Iris pigment epithelial cell (primary cell): ENCODE measurements at places on chromosomes 7 and 10.

- no peak for DNase-seq
Measured at GRCh38 chr7:79593866-79594301, 140.4 kb upstream of the MAGI2 start.

DNA sequence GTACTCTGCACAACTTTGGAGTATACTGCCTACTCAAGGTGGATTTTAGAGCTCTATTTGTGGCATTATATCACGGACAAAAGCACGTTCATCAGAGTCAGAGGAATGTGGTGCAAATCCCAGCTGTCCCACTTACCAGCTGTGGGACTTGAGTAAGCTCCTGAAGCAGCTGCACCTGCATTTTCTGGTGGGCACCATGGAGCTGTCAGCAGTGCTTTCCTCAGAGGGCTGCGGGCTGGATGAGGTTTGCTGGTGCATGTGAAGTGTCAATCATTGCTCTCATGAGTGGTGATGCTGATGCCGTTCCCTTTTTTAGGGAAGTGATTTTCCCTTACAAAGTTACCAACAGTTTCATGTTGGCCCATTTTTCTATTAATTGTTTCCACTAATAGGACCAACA, 53.4 kb downstream of the EGFR start:
- DNase-seq = no peak

DNA sequence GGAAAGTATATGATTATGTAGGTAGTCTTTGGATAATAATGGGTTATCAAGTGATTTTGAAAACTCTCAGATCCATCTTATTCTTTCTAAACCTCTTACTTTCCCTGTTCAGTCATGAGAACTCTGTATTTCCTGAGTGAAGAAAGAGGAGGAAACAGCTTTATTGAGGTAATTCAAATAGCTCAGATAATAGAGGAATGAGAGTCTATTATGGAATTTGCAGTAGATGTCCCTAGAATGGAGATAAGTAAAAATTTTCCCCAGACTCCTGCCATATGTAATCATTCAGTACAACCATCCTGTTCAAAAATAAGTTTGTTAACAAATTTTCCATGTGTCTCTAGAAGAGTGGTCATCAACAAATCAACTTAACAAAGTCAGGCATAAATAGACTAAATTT, 36.4 kb downstream of the EPDR1 start:
- DNase-seq = no peak

- no peak for DNase-seq
Measured at GRCh38 chr7:92052159-92052558, 82.1 kb downstream of the CYP51A1 start.

GRCh38 chr7:83414947-83415346, 234.0 kb downstream of the SEMA3E start:
- DNase-seq = no peak

DNA sequence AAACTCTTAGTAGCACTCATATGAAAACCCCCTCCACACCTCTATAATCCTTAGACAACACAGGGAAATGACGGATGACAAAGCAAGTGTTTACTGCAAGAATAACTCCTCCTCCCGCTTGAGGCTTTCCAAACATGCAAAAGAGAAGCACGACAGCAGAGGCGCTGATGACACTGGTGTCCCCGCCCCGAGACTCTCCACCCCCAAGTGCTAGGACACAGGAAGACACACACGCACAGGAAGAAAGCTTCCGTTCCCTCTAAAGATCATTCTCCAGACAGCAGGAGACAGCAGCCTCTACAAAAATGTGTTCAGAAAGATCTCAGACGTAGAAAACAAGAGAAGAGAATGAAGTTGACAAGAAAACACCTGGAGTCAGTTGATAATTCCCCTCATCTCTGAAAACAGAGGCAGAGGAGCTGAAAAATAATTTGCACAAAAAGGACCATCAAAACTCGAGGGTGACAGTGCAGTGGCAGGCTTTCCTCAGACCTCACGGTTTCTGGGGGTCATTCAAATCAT, 90.2 kb downstream of the DLG5 start:
- peak; percentile 10 for DNase-seq

- no peak for DNase-seq
Measured at GRCh38 chr7:155368894-155369600, 71.4 kb downstream of the INSIG1 start.

DNA sequence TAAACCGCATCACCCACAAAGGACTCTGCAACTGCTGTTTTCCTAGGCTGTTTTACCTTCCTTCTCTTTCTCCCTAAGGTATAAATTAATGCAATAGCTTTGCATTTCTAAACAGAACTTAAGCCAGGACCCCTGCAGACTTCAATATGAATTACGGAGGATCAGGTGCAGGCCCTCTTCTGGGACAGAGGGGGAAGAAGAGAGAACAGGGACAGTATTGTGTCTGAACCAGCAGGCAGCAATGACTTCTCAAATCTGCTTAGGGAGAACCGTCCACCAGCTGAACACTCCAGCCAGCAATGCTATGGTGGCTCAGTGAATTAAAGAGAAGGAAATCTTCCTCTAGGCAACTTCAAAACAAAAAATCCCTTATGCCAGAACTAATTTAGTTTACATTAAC, 35.7 kb downstream of the POLR3A start:
- DNase-seq = no peak

DNA sequence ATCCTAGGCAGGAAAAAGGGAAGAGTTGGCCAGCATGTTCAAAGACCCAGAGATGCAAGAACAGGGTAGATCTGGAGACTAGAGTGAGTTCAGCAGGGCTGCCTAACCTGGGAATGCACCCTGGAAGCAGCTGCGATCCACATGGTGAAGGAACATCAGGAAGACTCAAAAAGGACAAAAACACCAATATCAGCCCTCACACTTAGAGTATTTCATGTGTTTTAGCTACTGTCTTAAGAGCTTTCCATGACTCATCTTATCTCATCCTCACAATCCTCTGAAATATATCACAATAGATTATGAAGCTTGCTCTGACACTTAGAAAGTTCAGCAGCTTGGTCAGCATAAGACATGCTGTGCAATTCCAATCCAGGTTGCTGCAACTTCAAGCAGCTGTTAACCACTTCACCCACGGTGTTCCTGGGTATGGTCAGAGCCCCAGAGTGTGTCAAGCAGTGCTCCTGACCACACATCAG, 380.9 kb downstream of the PARD3 start:
- DNase-seq = peak; percentile 93

DNA sequence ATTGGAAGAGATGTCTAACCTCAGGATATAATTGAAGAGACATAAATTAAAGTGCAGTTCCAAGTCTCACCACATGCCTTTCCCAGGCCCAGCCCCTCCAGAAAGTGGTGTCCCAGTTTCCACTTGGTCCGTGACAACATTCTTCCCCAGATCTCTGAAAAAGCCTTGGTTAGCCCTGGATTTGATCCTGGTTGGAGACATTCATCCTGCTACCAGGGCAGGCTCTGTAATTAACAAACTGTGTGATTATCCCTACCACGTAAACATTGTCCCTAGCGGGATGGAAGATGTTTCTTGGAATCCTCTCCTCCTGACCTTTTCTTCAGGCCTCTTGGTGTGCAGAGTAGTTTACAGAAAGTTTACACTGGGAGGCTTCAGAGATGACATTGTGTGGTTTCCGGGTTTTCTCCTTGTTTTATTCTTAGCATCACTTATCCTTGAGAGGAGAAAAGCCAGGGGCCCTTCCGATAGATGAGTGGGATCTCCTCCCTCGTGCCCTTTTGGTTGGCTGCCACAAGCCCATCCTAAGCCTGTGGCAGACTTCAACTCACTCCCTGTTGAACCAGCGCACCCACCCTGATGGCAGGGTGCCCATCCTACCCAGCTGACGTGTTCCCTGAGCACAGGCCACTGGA, 83.8 kb downstream of the COL13A1 start:
- DNase-seq = peak; percentile 19

GRCh38 chr10:79586933-79587332, 23.8 kb upstream of the SFTPA1 start:
- no peak for DNase-seq

GRCh38 chr10:101014230-101014884, 14.7 kb downstream of the LZTS2 start:
- peak; percentile 47 for DNase-seq

- DNase-seq = peak; percentile 40
Measured at GRCh38 chr10:70672165-70673042, at the start of gene ADAMTS14. ADAMTS14 (plus strand) TSS chr10:70672506; CDS start chr10:70672803, 297 bp downstream.

DNA sequence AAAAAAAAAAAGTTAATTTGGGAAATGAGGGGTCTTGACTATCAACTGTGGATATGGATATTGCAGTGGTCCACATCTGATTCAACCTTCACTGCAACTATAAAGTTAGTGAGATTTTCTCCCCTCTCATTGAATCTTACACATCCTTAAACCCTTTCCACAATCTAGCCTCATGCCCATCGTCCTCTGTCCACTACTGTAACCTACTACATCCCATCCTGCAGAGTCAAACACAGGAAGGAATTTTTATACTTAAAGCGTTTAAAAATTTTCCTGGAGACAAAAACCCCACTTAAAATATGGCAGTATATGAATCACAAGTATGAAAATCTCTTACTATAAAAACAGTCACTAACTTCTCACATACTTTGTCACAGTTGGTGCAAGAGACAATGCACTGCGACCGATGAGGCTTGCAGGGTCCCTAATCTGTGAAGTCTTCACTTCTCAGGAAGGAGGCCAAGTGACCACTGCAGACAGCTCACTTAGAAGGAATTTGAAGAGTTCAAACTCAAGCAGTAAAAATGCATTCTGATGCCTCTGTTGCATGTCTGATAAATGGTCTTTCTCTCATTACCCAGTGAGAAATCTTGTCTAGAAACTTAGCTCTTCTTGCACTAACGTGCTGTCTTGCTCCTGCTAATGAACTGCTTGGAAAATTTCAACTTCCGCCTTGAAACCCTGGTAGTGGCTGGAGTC, 50.3 kb upstream of the ST8SIA6 start:
- DNase-seq = peak; percentile 80

- peak; percentile 58 for DNase-seq
Measured at GRCh38 chr7:148982654-148983199, 45.6 kb downstream of the PDIA4 start.

DNA sequence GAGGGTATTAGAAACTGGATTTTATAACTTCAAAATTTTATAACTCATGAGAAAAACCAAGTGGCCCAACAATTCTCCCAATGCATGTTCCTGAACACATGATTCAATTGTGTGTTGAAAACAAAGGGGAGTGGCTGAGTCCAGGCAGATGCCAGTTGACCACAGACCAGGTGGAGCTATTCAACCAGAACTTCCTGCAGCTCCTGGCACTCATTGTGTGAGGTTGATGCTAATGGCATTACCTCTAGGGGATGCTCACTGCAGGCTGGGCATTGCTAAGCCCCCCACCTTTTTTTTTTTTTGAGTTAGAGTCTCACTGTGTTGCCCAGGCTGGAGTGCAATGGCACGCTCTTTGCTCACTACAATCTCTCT, 20.3 kb downstream of the MYOF start:
- peak; percentile 75 for DNase-seq

DNA sequence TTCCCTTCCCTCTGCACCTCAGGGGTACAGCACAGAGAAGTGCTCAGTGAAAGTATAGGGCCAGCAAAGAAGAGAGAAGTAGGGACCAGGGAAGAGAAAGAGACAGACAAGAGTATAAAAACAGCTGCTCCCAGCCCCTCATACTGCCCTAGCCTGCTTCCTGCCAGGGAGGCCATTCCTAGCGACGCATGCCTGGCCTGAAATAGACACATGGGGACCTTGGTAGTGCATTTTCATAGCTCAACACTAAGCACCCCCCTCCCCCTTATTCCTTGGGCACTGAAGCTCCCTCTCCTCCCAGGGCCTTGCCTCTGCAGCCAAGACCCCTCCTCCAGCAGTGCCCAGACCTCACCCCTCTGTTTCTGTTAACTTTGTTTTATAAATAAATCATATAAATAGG, 64.7 kb downstream of the ZMIZ1 start:
- DNase-seq = no peak

- DNase-seq = peak; percentile 91
Measured at GRCh38 chr10:28291881-28292297, 11.0 kb downstream of the MPP7 start.

DNA sequence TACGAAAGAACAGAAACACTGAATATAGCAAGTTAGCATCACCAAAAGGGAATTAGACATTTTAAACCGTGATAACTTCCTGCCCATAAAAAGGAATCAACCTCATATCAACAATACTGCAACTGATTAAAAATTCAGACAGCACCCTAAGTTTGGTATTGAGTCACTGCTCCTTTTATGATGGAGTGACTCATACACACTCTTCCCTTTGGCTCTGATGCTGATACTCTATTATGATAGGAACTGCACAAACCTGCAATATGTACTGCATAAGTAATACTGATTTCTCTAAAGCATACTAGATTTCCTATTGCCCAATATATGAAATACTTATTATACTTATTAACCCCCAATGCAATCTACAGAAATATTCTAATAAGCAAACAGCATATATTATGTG, 118.7 kb downstream of the PARD3 start:
- peak; percentile 84 for DNase-seq

DNA sequence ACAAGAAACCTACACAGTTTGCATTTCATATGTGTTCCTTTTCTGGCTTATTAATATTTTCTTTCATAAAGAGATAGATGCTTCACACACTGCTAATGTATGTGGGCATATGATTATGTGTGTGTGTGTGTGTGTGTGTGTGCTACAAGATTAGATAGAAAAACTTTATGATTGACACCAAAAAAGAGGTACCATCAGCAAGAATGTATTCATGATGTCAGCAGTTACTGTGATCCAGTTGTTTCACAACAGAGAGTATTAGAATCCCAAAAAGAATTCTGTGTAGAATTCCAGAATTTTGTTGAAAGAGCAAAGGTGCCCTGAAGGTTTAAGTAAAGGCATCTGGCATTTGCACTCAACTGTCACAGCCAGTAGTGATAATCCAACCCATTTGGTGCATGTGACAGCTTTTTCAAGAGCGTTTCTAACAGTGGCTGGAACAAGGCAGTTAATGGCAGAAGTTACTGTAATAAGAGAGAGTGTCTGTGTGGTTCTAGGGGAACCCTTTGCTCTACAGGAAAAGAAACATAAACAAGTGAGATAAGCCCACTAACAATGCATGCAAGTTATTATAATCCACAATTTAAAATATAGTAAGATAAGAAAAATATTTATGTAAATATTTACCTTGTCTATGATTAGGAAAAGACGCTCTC, 16.6 kb downstream of the RELN start:
- no peak for DNase-seq

- no peak for DNase-seq
Measured at GRCh38 chr7:136533732-136534131, 334.7 kb upstream of the CHRM2 start.

DNA sequence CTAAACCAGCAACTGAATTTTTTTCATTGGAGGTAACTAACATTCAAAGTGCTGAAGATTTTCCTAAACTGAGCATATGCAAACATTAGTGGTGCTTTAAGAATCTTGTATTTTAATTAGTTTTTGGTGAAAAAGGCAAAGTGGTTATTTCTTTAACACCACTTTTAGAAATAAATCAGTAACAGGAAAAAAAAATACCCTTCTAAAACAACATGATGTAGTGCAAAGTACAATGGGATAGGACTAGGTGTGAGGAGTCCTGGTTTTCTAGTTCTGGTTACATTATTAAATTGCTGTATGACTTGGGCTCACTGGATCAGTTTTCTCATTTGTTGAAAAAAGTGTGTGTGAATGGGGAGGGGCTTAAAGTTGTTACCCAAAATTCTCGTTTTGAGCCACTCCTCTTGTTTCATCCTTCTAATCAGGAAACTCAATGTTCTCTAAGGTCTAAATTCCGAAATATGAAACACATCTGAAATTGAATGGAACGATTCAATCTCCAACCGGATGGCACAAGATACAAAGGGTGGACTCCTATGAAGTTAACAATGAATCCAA, 1.8 kb downstream of the WASL start:
- DNase-seq = no peak
